ENCODE measurements at places on chromosomes 1 and 21. TPM values are rescaled to one million over a fixed set of nuclear protein-coding genes. Genes with fewer than 3 reads are reported as not detected.

DNA sequence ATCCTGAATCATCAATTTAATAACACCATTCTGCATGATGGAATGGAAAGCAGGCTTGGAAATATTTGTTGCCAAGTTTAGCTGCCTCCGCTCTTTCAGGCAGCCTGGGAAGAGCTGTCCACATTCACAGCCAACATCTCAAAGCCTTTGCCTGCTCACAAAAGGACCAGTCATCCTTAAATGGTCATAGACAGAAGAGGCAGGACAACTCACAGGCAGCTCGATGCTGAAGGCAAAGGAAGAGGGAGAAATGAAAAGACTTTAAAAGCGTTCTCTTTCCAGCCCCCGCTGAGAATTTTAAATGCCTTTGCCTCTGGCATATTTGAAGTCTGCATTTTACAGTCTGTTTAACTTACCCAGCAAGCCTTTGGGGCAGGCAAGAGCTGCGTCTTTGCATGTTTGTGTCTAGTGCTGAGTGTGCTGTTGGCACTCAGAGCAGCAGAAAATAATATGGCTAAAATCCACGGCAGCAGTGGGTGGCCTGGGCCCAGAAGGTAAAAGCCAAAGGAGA, 68.9 kb downstream of the NMNAT2 start:
- DNase-seq, result peak; percentile 64

DNA sequence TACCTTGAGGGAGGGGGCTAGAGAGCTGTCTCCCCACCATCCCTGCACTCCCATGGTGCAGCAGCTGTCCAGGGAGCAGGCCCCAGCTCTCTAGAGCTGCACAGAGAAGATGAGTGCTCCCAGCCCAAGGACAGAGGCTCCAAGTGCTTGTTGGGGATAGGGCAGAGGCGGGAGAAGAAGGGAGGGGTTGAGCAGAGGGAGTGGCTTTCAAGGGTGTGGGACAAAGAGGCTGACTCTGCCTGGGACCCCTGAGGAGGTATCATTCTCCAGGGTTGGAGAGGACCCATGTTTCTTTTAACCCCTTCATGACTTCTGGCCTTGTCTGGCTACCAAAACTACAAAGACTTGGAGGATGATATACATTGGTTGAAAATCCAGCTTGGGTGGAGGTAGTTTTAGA, 14.6 kb downstream of the FOXD2 start:
- no peak for DNase-seq

PTGS2 gene
- total RNA-seq, result 15.0 TPM

- DNase-seq, result no peak
These were observed 2.1 kb upstream of the A3GALT2 start for GRCh38 chr1:33322870-33323585.

GRCh38 chr1:18132022-18132710, 24.6 kb downstream of the IGSF21 start:
- no peak for DNase-seq

DNA sequence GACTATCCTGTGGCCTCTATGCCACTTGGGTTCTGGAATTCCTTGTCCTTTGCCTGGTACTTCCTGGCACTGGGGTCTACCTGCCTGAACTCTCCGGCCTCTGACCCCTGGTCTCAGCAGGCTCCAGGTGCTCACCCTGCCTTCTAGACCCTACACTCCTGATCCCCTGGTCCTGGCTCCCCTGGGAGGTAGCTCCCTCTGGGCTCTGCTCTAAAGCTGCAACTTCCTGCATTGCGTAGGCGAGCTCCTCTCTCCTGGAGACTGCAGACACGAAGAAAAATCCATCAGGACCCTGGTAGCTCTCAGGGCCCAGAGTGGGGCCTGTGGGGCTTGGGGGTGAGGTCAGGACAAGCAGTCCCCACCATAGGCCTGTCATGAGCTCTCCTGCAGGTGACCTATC, 7.8 kb upstream of the PLEKHG5 start:
- DNase-seq, result no peak

DNA sequence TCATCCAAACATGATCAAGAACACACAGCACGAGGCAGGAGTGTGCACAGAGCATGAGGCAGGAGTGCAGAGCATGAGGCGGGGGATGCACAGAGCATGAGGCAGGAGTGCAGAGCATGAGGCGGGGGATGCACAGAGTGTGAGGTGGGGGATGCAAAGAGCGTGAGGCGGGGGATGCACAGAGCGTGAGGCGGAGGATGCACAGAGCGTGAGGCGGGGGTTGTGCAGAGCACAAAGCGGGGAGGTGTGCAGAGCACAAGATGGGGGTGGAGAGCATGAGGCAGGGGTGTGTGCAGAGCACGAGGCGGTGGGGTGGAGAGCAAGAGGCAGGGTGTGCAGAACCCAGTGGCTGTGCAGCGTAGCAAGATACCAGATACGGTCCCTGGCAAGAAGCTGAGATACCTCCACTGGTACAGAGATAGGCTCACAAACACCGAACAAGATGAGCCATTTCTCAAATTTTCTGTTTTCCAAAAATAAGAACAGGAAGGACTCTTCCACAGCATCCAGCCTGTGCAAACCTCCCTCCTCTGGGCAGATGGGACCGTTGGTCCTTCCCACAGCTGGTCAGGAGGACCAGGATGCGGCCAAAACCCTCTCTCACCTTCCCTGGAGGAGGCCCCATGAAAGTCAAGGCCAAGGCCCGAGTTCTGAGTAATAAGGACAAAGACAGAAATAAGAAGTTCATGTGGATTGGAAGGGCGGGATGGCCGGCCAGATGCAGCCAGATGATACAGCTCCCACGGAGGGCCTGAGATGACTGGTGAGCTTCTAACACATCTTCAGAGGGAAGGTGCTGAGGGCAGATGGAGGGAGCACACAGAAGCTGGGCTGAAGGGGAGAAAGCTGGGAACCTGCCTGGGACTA, 12.0 kb downstream of the SPATC1L start:
- DNase-seq, result no peak

- DNase-seq, result no peak
These were observed 257.9 kb downstream of the VAV3 start for GRCh38 chr1:107707111-107707510.

DNA sequence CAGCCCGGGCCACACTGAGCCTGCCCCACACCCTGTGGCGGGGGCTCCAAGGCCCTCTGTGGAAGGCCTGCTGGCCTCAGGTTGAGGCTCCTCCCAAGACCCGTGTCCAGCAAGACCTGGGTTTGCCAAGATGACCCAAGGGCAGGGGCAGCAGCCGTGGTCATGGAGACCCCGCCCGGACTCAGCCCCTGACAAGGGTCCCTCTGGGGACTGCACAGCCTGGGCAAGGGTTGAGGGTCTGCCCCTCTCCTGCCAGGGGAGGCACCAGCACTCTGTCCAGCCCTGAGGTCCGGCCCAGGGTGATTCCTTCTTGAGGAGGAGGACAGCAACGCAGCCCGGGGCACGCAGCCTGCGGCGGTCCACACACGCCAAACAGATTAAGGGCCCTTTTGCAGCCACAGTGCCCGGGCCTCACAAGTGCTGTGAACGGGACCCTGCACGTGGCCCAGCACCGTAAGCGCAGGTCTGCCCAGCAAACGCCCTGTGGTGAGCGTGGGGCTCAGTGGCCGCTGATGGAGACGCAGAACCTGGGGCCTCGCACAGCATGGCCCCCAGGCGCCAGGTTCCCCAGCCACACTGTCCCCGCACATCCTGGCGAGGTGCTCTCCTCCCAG, 3.4 kb downstream of the SPATC1L start:
- DNase-seq, result no peak

NUDT4B gene
- 72.0 TPM for total RNA-seq
